H7 (cell line): ENCODE measurements at places on chromosomes 12 and 14. TPM values are rescaled to one million over a fixed set of nuclear protein-coding genes. Genes with fewer than 3 reads are reported as not detected.

- DNase-seq = peak; percentile 98
Measured at GRCh38 chr12:57216014-57216911, at the start of gene NXPH4. Gene NXPH4, plus strand, starts transcription at chr12:57216794. Its CDS starts 176 bp downstream, at chr12:57216970.

Gene ZDHHC17
- 22.9 and 31.8 TPM in 2 replicates for total RNA-seq

Gene RPL6
- total RNA-seq = 2,057 and 2,096 TPM in 2 replicates

- DNase-seq = no peak
Measured at GRCh38 chr12:46450279-46450748, 77.7 kb upstream of the SLC38A2 start.

GRCh38 chr14:73567358-73567757 is 1.7 kb upstream of the ACOT2 start:
- DNase-seq = peak; percentile 5

GRCh38 chr14:64983439-64984310 is 3.0 kb upstream of the FNTB start:
- peak; percentile 81 for DNase-seq

- no peak for DNase-seq
Measured at GRCh38 chr12:91662021-91662420, 479.4 kb upstream of the DCN start.

DNA sequence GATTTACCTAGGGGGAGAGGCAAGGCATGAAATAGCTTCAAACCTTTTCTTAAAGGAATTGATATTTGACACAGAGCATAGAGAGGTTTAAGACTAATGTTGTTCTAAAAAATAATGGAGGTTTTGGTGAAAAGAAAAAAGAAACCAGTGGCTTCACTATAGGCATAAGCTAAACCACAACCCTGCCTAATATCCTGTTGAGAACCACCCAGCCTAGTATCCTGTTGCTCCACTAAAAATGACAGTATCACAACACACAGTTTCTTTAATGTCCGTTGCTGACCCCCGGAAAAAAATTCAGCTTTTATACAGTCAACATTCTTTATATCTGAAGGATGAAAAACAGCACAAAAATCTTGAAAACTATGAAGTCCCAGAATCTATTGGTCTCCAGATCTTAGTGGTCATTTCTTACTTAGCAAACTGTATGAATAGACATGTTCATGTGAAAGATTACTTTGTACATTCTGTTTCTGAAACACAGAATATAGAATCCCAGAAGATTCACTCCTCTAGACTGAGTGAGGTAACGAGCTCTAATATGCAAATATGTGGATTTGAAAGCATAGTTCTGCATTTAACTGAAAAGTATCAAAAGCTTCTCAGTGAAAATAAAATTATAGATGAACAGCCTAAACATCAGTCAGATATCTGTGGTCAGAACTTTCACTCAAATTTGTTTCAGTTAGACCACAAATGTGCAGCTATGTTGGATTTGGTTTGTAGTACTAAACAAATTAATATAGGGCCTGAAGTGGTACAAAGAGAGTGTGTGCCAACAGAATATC is 40.5 kb downstream of the GALC start:
- DNase-seq = no peak

Gene SLC38A4
- 0.62 and 1.3 TPM in 2 replicates for total RNA-seq

GRCh38 chr14:102063808-102064429 is 22.9 kb downstream of the HSP90AA1 start:
- DNase-seq = peak; percentile 46

GRCh38 chr12:18461758-18462157 is 200.4 kb downstream of the PIK3C2G start:
- DNase-seq = no peak

GRCh38 chr12:12540261-12541013 is 22.2 kb downstream of the DUSP16 start:
- DNase-seq = no peak

Gene CCDC177
- total RNA-seq = 0.04 and 0.17 TPM in 2 replicates

DNA sequence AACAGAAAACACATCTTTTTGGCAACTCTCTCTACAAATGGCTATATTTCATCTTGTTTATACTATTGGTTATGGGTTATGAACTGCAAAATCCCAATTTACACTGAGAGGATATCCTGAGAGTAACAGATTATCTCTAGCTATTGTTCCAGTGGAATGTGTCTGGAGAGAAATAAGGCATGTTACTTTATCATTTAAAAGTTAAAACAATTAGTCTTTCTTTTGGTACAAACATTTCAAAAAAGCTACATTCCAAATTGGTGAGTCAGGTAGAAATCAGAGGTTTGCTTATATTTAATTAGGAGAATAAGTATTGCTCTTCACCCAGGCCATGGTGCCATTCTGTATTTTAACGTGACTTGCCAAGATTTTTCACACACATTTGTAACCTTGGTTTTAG is 411.6 kb downstream of the CCER1 start:
- DNase-seq = no peak

Gene CERS5
- 23.9 and 24.6 TPM in 2 replicates for total RNA-seq

DNA sequence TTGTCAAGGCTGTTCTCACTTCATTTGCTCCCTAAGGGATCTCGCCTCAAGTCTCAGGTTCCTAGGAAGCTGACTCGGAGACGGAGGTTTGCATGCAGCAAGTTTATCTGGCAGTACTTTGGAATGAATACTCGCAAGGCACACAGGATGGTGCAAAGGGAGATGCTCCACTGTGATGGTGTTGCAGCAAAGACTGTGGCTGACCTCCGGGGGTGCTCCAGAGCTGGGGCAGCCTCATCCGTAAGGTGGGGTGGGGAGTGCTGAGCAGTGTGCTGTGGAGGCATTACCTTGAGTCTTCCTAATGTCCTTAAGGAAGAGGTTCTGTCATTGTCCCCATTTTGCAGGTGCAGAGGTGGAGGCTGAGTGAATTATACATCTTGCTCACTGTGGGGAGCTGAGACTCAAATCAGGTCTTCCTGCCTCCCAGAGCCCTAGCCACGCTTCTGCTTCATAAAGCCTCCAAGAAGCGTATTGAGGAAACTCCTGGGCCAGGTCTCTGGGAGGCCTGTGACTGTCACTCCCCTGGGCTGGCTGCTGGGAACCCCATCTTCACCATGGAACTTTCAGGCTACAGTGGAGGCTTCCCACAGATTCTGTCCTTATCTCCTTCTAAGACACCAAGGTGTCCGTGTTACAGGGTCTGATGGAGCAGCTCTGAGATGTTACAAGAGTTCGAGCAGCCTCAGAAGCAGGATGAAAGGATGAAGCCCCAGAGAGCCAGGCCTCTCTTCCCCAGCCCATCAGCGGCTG is 39.5 kb downstream of the GALNT16 start:
- peak; percentile 75 for DNase-seq

- DNase-seq = no peak
Measured at GRCh38 chr12:42186793-42187192, 42.1 kb upstream of the GXYLT1 start.

- DNase-seq = no peak
Measured at GRCh38 chr14:33914676-33915516, 36.0 kb downstream of the EGLN3 start.

Gene DIO2
- not detected in 2 replicates for total RNA-seq

DNA sequence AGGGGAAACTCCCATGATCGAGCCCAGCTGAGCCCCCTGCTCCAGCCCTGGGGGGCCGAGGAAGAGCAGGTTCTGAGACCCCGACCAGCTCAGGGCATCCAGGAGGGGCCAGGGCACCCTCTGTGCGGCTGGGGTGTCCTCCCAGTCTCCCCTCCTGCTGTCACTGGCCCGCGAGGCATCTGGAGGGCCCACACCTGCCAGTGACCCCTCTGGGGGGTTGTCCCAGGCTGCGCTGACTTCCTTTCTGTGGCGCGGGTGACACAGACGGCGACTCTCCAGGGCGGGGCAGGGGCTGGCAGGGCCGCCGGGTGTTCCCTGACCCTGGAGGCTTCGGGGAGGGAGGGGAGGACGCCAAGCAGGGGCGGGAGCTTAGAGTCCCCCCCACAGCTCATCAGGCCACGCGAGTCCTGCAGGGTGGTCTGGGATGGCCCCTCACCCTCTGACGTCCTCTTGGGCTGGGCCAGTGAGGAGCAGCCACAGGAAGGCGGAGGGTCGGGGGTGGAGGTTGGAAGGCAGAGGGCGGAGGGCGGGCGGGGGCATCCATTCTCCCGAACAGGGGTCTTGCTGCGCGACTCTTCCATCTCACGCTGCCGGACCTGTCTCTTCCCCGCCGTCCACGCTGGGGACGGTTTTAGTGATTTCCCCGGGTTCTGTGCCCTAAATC is 38.6 kb upstream of the FBRSL1 start:
- no peak for DNase-seq

Gene SLC6A13
- total RNA-seq = not detected in 2 replicates

GRCh38 chr12:94039914-94040313 is 108.5 kb upstream of the PLXNC1 start:
- DNase-seq = no peak

DNA sequence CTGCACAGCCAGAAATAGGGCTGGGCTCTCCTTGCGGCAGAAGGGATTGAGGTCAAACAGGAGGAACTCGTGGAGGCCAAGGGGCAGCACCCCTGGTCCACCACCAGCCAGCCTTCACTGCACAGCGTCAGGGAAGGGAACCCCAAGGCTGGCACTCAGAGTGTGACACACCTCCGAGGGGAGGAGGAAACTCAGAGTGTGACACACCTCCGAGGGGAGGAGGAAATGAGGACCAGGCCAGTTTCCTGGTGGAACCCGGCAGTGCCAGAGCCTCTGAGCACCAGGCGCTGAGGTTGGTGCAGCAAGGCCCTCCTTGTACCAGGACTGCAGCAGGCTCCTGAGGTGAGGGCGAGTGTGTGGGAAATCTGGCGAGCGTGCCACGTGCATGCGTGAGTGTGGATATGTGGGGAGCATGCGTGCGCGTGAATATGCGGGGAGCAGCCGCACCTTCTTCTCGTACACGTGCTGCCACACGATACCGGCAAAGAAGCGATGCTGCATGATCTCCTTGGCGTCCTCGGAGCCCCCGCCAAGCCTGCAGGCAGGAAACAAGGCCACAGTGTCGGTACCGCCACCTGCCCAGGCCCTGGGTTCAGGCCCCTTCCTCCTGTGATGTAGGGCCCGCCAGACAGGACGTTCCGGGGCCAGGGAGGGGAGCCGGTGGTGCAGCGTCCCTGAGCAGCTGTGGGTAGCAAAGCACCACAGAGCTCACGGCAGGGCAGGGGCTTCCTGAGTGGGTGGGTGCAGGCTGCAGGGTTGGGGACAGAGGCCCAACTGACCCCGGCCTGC is 19.2 kb downstream of the SIVA1 start:
- DNase-seq = no peak

GRCh38 chr14:35750202-35750904 is 58.7 kb downstream of the RALGAPA1 start:
- DNase-seq = no peak

Gene TRHDE
- 0.70 and 3.5 TPM in 2 replicates for total RNA-seq

Gene GLIPR1
- total RNA-seq = 0.21 and 0.52 TPM in 2 replicates

Gene RNASE3
- not detected in 2 replicates for total RNA-seq

DNA sequence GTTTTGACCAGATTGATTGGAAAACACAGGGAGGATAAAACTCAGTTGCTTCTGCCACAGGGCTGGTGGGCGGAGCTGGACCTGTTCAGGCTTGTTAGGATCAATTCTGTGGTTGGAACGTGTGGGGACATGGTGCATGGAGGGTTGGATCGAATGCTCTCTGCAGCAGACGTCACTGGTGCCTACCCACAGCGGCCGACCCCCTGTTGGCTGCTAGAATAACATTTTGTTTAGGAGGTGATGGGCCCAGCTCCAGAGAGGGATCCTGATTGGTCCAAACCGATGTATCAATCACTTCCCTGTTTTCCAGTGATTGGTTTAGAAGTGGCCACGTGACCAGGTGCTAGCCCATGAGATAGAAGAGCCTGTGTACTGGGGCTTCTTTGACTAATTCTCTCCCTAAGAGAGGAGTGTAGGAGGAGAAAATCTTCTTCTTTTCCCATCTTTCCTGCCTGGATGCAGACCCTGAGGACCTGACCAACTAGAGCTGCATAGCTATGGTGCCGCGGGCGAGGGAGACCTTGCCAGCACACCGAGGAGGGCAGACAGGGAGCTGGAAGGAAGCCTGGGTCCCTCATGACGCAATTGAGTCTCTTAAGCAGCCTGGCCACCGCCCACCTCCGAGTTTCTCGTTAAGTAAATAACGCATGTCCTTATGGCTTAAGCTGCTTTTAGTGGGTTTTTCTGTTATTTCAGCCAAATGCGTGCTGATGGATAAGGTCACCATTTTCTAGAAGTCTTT is 163.5 kb downstream of the AACS start:
- peak; percentile 77 for DNase-seq

DNA sequence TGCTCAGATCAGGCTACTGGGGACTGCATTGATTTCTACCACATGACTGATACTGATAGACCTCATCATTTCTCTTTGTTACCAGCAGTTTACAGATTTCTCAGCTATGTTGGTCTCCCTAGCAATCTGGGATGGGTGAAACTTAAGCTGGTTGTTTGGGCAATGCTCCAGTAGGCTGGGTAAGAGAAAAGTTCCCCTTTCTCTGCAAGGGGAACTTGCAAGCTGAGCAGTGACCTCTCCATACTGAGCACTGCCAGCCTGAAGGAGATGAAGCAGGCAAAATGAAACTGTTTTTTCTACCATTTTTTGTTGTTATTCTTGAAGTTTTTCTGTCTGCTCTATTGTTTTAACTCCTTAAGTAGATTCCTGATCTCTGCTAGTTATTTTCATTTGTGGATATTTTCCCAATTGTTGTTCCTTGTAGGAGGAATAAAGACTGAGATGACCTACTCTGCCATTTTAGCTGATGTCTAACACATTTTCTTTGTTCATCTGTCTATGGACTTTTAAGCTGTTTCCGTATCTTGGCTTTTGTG is 1.3 kb upstream of the OR4M1 start:
- no peak for DNase-seq

GRCh38 chr14:92797935-92798653 is 4.0 kb downstream of the GOLGA5 start:
- DNase-seq = no peak

Gene REM2
- 0.33 and 0.73 TPM in 2 replicates for total RNA-seq

GRCh38 chr12:4439736-4440135 is 5.9 kb downstream of the FGF6 start:
- DNase-seq = peak; percentile 9

DNA sequence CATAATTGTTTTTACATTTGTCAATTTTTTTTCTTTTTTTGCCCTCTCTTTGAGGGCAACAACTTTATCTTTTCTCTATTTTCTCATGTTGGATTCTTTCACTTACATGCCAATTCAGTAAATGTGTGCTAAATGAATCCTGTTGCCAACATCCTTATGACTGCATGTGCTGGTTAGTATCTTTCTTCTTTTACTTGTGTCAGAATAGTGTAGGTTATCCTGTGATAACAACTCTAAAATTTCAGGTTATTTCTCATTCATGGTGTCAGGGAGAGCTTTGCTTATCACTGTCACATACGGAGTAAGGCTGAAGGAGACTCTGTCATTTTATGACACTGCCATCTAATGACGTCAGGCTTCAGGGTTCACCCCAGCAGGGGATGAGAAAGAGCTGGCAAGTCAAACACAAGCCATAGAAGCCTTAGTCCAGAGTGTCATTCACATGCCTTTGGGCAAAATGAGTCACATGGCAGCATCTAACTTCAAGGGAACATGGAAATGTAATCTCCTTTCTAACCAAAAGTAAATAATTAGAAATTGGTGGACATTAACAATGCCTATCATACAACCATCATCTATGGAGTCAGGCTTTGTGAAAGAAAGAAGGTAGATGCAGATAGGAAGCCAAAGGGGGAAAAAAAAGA is 242.5 kb upstream of the ATP2B1 start:
- no peak for DNase-seq

Gene ZC3H10
- total RNA-seq = 8.2 and 11.3 TPM in 2 replicates

Gene TDRD9
- not detected in 2 replicates for total RNA-seq

Gene RAB5B
- total RNA-seq = 52.1 and 52.4 TPM in 2 replicates

- peak; percentile 38 for DNase-seq
Measured at GRCh38 chr14:29928117-29928640, 532 bp upstream of the PRKD1 start.
